Activated CD4-positive, alpha-beta T cell treated with anti-CD3 and anti-CD28 coated beads, Interleukin-2, amount 50 U/mL, for 4 hours (primary cell): ENCODE measurements at places on chromosomes 5 and 9.

DNA sequence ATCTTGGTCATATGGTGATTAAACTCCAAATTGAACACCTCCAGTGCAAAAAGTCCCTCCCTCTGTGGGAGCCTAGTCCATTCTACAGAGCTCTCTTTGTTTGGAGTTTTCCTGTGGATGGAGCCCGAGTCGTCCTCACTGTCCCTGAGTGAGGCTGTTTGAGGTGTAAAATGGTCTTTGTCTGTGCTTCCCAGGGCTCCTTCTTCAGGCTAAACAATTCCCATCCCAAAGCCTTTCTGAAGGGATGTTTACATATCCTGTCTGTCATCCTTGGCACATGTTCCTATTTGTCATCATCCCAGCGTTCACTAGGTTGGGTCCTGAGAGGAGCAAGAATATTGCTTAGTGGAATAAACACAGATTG, 68.9 kb downstream of the COL27A1 start:
- DNase-seq = no peak

DNA sequence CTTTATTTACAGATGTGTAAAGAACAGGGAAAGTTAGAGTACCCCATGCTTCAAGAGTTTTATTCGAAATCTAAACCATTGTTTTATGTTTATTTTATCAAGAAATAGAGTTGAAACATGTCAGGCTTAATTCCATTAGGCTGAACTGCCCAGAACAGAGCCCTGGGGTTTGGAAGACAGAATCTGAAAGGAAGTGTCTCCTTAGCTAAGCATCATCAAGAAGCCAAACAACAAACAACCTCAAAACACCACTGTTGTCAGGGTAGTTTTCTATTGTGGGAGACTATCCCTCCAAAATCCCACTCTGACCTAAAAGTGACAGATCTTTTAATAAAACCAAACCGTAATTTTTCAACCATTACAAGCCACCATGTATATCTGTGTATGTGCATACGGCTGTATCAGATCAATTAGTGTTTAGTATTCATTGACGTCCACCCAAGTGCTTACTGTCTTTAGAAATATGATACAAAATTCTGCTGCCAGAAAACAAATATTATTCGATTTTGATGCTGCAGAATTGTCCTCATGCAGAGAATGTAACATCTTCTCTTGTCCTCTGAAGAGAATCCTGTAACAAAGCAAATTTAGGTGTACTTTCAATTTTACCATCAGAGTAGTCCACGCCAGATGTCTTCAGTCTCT, 271.9 kb upstream of the TMEM161B start:
- DNase-seq = no peak

DNA sequence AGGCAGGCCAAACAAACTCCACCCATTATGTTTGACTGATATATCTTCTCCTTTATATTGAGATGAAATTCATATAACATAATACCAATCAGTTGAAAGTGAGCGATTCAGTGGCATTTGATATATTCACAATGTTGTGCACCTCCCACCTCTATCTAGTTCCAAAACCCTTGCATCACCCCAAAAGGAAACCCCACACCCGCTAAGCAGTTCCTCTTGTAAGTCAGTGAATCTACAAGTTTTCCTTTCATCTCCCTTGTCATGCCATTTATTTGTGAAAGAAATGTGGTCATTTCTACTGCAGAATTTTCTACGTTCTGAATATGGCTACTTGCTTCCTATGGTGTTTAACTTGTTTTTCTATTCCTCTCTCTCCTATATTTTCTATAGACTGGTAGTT, 99.4 kb upstream of the PTPN3 start:
- no peak for DNase-seq

DNA sequence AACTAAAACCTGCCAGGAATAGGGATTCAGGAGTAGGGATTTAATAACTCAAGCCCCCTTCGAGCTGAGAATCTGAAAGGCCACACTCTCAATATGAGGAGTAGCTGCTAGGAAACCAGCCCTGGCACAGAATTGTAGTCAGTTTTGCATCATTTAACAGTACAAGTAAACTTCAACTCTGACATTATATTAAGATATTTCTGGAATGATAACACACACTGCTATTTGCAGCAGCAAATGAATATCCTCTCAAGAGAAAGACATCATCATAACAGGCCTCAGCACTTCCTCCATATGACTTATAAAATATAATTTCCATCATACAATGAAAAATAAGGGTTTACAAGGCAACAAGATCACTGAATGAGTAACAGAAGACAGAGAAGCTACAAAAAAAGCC, 138.2 kb upstream of the RFX3 start:
- no peak for DNase-seq

DNA sequence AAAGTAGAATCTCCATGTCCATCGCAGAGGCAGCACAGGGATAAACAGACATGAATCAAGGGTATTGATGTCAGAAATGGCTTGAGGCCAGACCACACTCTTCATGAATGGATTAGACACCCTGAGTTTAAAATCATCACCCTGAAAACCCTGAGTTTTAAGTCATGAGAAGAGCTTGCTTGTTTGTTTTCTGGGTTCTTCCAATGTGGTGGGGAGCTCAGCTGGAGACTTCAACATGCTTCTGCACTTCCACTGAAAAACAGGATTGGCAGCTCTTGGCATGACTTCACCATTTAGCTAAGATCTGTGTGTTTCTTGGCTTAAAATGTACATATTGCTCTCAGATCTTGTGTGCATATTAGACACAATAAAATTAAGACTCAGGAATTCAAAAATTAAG, 9.8 kb downstream of the GCNT4 start:
- DNase-seq = no peak

- DNase-seq = no peak
Measured at GRCh38 chr5:53473633-53474032, 6.8 kb upstream of the FST start.

- DNase-seq = no peak
Measured at GRCh38 chr5:96197347-96197746, 235.7 kb upstream of the ELL2 start.

- DNase-seq = no peak
Measured at GRCh38 chr9:97059626-97060025, 20.7 kb upstream of the CTSV start.
